NCI-H187 (cell line): ENCODE measurements at places on chromosomes 12 and 14.

GRCh38 chr14:23939607-23940326 lies 13.8 kb upstream of the DHRS4 start:
- DNase-seq: no peak

- DNase-seq: no peak
These were observed 21.1 kb downstream of the BTBD6 start for GRCh38 chr14:105269405-105269804.

DNA sequence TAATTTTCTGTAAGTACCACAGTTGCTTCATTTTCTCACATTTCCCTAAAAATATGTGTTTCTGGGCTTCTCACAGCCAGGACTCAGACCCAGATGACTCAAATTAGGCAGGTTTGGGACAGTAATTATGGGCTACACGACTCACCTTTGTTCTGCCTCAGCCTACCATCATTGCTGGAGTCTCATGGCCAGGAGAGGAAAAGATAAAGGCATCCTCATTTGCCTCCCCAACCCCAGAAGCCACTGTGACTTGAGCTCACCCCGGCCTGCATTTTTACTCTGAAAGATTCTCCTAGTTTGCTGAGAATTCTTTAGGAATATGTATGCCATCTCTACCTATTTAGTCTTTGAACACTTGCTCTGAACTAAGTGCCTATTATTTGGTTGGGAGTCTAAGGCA lies 207.8 kb downstream of the PAWR start:
- DNase-seq: no peak

GRCh38 chr12:111437816-111438454 lies 32.2 kb downstream of the SH2B3 start:
- no peak for DNase-seq

- no peak for DNase-seq
These were observed 132.5 kb upstream of the FOXN3 start for GRCh38 chr14:89549381-89550125.

DNA sequence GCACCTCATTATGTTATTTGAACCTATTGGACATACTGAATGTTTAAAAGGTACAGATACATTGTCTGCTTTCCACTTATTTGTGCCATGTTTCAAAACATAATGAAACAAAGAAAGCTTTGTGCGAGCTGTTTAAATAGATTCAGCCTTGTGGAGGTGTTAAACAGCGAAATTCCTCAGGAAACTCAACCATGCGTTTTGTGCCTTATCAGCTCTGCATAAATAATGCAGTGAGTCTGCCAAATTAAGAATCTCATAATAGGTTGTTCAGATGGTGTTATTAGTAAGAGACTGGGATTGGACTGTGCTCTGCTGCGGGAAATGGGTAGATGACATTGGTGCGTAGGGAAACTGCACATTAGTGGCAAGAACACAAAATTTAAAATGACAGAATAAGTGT lies 163.7 kb upstream of the CLEC14A start:
- no peak for DNase-seq

DNA sequence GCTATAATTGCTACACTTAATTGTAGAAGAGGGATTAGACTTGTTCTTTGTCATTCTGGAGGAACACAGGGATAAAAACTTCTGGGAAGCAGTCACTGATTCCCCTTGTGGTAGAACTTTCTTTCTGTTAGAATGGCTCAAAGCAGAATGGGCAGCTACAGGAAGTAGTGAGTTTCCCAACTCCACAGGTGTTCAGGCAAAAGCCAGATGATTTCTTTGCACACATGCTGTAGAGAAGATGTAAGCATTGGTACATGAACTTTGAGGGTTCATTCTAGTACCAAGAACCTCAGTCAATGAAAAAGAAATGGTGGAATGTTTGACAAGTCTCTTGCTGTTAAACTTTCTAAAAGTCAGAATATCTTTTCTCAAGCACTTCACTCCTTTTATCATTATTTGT lies 4.3 kb downstream of the NDUFA9 start:
- DNase-seq: no peak
